ENCODE measurements at places on chromosomes 13 and 19.

DNA sequence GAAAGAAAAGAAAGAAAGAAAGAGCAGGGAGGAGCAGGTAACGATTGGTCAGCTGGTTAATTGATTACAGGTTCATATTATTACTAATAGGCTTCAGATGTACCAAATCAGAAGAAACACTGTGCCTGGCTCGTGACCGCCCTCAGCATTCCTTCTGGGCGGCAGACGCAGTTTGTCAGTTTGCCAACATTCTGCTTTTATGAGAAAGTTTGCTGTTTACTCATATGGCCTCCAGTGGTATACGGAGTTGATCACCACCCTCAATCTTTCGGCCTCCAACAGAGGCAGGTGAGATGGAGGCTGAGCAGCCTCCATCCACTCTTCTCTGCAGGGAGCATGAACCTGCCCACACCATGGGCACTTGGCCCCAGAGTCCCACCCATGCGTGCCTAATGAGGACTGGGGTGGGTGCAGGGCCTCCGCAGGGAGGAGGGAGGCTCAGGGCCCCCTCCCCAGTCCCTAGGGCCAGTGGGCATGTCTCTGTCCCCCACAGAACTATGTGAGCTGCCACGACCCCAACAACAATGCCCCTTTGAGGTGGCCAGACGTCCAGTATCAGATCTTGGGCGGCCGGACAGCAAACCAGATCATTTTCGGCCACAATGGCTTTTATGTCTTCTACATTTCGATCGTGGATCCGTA is 8.8 kb downstream of the PRR22 start:
- DNase-seq, result no peak

DNA sequence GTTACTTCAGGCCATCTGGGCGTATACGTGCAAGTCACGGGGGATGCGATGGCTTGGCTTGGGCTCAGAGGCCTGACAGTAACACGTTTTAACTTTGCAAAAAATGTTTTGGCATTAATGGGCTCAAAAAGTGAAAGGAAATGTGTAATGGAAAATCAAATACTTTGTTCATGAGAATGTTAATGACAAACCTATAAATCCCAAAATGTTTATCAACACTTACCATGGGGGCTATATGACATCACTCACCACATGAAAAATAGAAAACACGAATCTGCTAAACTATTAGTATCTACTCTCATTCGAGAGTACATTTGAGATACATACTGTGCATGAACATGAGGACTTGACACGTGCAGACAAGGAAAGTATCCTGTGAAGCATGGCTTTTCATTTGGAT is 91.7 kb downstream of the FAM216B start:
- DNase-seq, result no peak

GRCh38 chr13:93364166-93364565 is 137.6 kb downstream of the GPC6 start:
- DNase-seq, result no peak

GRCh38 chr13:86193281-86193680 is 394.1 kb upstream of the SLITRK6 start:
- no peak for DNase-seq

GRCh38 chr13:92510416-92510815 is 716.2 kb upstream of the GPC6 start:
- DNase-seq, result no peak

GRCh38 chr13:34543836-34544235 is 398.2 kb upstream of the NBEA start:
- no peak for DNase-seq

DNA sequence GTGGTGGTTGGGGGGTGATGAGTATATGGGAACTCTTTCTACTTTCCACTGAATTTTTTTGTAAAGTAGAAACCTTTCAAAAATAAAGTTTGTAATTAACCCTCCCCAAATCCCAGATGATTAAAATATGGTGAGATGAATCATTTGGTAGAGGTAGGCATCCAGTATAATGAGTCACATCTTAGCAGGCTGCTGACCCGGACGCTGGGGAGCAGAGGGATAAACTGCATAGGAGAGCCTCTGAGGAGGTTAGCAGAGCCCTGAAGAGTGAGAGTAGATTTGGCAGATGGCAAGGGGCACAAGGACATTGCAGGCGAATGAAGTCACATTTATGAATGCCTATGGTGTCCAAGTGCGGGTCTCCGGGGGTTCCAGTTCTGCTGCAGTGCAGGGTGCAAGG is 293.8 kb downstream of the FGF9 start:
- DNase-seq, result no peak

DNA sequence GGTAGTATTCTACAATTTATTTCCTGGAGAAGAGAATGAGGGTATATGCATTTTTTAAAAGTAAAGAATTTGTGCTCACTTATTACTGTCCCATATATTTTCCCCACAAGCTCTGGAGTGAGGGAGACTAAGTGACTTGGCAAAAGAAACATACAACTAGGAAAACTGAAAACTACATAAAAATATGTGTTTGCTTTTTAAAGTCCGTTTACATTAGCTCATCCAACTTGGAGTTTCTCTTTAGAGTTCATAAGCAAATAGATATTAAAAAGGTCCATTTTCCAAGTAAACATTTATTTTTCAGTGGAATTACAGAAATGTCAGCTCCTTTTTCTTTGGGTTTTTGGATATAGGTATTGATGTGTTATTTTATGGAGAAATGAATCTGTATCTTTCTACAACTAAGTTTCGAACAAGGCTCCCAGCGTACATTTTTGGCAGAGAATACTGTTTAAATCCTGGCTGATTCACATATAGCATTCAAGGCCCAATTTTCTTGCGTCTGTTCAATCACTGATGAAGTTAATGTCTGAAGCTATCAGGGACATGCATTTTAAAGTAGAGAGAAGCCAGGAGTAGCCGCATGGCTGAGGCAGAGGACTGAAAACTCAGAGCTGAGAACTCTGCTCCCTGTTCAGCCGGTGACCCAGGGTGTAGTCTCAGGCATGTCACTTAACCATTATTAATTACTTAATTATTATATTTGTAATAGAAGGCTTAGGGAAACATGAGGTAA is 729.4 kb downstream of the EFNB2 start:
- no peak for DNase-seq

DNA sequence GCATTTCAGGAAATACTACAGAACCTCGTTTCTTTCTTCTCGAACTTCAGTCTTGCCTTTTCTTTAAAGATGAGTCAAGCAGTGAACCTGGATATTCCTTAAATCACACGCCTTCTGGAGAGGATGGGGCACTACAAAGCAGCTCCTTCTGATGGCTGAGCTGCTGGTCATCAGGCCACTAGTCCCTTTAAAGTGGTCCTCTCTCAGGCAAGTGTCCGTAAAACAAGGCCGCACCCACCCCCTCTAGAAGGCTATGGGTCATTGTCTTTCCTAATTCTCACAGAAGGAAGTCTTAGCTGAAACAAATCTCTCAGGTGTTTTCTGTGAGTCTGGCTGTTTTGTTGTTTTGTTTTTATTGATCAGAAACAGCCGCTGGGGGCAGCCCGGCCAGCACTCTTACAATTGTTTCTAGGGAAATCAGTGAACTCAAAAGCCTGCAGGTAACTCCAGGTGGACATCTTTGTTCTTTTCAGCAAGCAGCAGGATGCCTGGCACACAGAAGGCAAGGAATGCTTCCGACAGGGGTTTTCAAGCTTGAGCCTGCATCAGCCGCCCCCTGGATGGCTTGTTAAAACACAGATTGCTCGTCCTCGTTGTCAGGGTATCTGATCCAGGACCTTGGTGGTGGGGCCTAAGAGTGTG is 45.4 kb downstream of the MBNL2 start:
- no peak for DNase-seq

DNA sequence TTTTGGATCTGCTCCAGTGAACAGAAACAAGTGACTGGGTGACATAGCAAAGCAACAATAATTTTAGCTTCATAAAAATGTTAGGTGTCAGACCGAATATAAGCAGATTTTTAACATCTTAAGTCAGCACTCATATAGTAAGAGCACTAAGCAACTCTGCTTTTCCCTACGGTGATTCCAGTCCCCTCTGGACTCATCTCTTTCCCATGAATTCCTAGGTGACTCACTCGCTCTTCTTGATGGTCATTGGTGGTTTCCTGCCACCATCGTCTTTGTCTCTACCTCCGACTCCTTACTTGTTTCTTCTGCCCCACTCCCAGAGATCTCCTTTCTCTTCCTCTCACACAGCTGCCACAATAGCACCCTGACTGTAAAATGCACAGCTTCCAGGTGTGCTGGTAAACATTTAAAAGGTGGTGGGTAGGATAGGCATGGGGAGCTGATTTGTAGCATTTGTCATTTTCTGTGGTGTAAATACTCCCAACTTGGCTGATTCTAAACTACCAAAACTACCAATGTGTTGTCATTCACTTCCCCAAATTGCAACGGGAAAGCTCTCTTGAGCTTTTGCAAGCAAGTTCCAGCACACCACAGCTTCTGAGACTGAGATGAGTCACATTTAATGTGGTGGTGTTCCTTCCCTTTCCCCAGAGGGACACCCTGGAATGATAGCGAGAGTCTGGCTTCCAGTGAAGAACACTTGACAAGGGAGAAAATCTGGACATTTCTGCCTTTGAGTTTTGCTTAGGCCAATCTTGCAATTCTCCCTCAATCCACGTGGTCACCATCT is 42.8 kb upstream of the CLDN10 start:
- DNase-seq, result no peak

DNA sequence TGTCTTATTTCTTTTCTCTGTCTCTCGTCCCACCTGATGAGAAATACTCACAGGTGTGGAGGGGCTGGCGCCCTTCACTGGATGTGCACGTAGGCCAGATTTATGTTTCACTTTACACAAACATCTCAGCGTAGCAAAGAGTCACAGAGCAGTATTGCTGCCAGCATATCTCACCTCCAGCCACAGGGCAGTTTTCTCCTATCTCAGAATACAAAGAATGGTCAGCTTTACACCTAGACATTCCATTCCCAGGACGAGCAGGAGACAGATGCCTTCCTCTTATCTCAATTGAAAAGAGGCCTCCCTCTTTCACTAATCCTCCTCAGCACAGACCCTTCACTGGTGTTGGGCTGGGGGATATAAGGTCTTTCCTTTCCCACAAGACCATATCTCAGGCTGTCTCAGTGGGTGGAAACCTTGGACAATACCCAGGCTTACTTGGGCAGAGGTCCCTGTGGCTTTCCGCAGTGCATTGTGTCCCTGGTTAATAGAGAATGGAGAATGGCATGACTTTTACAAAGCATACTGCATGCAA is 7.2 kb upstream of the ZNF611 start:
- DNase-seq, result no peak

DNA sequence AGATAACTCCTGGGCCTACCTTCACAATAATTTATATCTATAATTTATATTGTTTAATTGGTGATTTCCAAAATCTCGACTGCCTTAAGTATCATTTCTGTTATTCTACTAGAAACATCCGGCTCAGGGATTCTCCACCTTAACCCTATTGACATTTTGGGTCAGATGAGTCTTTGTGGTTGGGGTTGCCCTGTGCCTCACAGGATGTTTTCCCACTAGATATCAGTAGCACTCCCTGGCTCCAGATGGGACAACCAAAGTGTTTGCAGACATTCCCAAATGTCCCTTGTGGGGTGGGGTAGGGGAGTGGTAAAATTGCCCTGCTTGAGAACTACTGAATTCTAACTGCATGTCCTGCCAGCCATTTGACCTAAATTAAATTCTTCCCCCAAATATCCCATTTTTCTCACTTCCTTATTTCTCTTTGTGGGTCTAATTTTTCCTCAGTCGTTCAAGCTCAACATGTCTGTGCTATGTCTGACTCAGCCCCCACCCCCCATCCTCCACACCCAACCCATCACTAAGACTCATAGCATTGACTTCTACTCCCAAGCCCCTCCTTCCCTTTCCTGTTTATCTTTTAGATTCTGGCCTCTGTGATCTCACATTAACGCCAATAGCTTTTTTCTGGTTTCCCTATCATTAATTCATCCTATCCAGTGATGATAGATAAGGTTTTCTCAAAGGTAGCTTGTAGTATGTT is 545.1 kb downstream of the EFNB2 start:
- no peak for DNase-seq

DNA sequence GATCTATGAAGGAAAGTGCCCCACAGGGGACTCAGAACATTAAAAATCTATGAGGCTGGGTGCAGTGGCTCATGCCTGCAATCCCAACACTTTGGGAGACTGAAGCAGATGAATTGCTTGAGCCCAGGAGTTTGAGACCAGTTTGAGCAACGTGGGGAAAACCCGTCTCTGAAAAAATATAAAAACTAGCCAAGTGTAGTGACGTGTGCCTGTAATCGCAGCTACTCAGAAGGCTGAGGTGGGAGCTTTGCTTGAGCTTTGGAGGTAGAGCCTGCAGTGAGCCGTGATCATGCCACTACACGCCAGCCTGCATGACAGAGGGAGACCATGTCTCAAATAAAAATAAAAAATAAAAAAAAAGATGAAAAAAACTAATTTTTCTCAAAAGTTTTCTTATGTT is 1070.6 kb downstream of the PCDH9 start:
- no peak for DNase-seq

GRCh38 chr13:66992183-66992582 is 238.0 kb downstream of the PCDH9 start:
- no peak for DNase-seq

DNA sequence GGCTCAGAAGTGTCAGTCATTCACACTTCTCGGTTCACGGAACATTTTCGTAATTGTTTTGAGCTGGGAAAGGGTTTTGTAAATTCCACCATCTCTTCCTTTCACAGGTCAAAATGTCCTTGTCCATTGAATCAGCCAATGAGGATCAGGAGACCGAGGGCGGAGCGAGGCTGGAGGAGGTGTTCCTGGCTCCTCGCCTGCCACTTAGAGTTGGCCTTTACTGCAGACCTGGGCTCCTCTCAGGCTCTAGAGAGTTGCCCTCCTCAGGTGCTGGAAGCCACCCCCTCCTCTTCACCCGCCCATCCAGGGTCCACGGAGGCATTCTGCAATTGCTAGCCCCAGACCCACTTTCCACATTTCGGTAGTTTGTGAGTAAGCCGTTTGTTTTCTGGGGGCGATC is 370.4 kb downstream of the IRS2 start:
- no peak for DNase-seq

DNA sequence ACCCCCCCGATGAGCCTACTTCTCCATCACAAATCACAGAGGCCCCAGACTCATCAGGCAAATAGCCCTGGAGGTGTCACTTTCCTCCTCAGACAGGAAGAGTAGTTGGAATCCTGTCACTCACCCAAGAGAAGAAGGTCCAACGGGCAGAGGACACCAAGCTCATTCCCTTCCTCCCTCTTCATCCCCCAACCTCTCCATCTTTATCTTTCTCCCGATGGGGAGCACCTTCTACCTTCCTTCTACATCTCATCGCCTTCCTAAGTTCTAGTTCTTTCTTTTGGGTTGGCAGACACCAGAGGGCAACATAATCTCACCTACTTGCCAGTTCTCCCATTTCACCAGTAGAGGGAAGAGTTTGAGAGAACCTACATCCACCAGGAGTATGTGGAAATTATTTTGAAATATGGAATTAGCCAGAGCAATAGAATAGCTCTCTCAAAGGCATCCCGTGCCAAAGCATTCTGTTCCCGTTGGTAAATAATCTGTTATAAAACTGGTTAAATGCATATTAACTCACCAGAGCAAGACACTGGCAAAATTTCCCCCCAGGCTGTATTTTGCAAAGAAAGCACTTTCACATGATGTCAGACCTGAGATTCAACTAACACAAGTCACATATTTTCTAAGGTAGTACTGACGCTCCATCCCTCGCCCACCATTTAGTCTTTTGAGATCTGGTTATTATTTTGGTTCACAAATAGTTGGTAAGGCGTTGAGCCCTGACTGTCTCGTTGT is 55.0 kb downstream of the ZIC5 start:
- DNase-seq, result peak; percentile 35

GRCh38 chr13:90329641-90330040 is 1017.8 kb upstream of the MIR17HG start:
- no peak for DNase-seq

All from CMK (cell line).